ENCODE measurements at places on chromosomes 13 and 19. TPM values are rescaled to one million over a fixed set of nuclear protein-coding genes. Genes with fewer than 3 reads are reported as not detected.

Gene TNFSF13B
- polyA plus RNA-seq = 2.6 TPM

Gene LGALS7
- 1.0 TPM for polyA plus RNA-seq

Gene SMIM7
- not detected for polyA plus RNA-seq

Gene BRCA2
- polyA plus RNA-seq = 3.6 TPM

Gene ELOF1
- 35.1 TPM for polyA plus RNA-seq

Gene C19orf67
- 0.13 TPM for polyA plus RNA-seq

Gene KIR2DL1
- polyA plus RNA-seq = not detected

Gene ZNF708
- not detected for polyA plus RNA-seq

Gene PIBF1
- polyA plus RNA-seq = 24.8 TPM

Gene RNF17
- polyA plus RNA-seq = not detected

Gene HIF3A
- polyA plus RNA-seq = 355 TPM

Gene HCST
- polyA plus RNA-seq = 6.7 TPM

Gene CRLF1
- polyA plus RNA-seq = 11.6 TPM

Gene SIGLECL1
- polyA plus RNA-seq = not detected

Gene IGFL1
- polyA plus RNA-seq = not detected

DNA sequence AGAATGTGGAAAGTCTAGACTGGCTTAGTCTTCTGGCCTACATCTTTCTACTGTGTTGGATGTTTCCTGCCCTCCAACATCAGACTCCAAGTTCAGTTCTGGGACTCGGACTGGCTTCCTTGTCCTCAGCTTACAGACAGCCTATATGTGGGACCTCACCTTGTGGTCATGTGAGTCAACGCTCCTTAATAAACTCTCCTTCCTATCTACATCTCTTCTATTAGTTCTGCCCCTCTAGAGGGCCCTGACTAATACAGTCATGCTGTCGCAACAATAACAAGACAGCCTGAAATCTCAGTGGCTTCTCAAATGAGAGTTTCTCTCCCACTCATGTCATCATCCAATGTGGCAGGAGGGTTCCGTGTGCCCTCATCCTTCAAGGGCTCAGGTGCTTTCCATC lies 347.8 kb downstream of the MZT1 start:
- DNase-seq = no peak

DNA sequence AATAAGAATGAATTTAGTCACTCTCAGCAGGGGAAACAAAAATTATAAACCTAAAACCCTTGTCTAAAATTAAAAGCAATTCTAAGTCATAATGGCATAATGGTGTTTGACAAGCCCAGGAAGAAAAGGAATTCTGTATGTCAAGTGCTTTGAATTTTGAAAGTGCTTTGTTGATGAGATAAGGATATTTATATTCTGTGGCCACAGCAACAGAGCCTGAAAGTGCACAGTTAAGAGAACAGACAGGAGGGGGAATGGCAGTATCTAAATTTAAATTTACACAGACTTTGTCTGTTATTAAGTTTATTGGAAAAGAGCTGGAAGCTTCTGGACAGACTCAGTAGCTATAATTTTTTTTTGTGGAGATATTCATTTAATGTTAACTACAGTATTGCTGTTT lies 69.8 kb downstream of the OLFM4 start:
- DNase-seq = no peak

- DNase-seq = no peak
Observed at GRCh38 chr13:99806671-99807070, 164.9 kb downstream of the ZIC5 start.

DNA sequence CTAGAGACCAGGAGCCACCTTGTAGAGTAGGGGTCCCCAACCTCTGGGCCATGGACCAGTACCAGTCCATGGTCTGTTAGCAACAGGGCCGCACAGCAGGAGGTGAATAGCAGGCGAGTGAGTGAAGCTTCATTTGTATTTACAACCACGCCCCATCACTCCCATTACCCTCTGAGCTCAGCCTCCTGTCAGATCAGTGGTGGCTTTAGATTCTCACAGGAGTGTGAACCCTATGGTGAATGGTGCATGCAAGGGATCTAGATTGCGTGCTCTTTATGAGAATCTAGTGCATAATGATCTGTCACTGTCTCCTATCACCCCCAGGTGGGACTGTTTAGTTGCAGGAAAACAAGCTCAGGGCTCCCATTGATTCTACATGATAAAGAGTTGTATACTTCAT lies 303.6 kb downstream of the KCNRG start:
- DNase-seq = no peak

- DNase-seq = peak; percentile 55
Observed at GRCh38 chr19:4866595-4867424, 657 bp downstream of the PLIN3 start.

DNA sequence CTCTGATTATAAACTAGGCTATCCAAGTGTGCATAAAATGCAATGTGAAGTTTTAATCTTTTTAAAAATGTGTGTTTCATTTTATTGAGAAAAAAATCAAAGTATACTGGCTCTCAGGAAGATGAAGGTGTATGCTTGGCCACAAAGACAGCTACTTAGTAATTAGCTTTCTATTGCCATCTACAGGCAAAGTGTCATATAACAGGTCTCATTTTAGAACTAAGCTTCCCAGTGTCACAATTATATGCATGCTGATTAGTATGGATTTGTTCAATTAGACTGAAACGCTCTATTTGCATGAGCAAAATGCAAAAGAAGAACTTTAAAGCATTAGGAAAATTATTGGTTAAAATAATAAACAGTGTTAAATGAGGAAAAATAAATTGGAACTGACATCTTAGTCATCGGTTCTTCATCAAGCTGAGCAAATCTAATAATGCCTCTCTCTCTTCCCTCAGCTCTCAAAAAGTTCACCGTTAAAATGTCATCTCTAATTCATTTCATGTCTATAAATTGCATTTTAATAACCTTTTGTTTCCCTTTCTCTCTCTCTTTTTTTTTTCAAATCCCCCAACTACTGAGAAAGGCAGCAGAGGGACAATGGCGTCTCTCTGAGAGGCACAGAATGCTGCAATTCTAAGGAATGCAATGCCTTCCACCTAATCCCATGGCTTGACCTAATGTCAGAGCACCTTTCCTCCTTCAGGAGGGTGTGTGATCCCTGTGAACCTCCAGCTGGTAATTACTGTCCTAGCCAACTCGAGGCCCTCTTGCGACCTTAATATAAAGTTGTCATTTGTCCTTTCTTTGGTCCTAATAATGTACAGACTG lies 313.1 kb upstream of the MAB21L1 start:
- DNase-seq = no peak

DNA sequence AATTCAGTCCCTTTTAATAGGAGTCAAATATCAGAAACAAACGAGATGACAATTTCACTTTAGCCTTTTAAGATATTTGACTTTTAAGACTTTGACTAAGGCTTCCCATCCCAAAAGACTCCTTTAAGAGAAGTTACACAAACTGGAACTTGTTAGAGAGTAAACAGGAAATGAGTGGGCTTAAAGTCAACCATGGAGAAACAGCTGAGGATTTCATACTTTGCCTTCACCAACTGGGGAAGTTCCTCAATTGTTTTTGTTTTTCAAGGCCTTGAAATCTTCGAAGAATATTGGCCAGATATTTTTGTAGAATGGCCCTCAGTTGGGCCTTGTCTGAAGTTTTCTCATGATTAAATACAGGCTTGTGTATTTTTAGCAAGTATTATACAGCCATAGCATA lies 227.3 kb downstream of the POU4F1 start:
- DNase-seq = no peak

DNA sequence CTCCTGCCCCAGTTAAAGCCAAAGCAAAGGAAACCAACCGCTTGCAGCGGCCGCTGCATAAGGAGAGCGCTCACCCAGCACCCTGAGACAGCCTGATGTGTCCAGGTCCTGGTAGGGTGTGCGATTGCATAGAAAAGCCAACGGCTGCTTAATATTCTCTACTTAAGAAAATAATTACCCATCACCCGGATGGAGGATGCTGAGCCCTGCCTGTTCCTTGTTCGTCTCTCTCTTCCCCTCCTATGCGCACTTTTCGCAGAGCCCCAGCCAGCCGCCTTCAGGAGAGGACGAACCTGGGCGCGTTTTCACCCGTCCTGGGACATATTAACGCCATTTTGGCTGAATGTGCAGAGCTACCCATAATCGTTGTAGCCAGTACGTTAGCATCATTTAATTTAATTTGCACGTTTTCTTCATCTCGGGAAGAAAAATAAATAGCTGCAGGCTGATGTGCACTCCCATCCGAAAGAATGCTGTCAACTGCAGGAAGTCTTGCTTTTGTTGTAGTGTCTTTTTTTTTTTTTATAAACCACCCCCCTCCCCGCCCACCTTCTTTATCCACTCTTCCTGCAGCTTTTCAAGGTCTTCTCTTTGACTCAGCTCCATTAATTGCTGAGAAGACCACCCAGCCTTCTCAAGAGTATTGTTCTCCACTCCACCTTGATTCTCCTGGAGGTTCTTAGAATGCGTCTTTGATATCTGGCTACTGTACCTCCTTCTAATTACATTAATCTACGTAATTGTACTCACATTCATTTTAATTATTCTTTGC lies 214.5 kb downstream of the TEX29 start:
- DNase-seq = no peak

DNA sequence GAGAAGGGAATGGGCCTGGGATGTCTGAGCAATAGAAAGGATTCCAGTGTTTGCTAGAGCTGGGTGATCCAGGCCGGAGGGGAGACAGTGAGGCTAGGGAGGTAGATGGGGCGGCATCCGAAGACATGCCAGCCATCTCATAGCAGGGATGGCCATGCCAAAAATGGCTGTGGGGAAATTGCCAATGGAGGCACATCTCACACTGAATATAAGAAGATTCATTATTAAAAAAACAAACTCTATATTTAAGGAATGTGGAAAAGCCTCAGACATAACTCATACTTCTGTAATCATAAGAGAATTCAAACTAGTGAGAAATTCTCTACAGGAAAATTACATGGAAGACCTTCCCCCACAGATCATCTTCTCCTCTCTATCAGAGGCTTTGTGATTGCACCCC lies 289.2 kb downstream of the FGF9 start:
- no peak for DNase-seq

- DNase-seq = peak; percentile 37
Observed at GRCh38 chr19:15810335-15810734, 5.1 kb downstream of the OR10H1 start.

DNA sequence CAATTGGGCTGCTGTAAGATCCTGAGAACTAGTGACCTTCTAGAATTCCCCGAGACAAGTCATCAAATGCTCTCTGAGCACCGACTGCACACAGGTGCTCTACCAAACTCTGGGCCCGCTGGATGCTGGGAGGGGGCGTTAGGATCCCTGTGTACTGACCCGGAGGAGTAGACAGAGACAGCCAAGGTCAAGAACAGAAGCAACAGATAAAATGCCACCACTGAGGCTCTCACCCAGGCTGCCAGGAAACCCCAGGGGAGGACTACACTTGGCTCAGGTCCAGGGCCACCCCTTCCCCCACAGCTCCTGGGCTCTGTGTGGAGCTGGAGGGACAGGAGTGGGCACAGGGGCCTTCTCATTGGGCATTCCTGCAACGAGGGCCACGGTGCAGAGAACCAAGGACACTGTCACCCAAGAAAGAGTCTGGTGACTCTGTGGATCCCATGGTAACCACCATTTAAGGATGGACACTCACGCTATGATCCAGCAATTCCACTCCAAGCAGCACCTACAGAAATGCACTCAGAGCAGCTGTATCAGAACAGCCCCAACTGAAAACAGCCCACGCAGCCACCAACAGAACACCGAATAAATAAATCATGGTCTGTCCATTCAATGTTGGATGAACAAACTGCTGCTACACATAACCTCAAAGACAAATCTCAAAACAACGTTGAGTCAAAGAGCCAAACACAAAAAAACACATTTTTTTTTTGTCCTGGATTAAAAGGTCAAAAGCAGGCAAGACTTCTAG lies 16.8 kb upstream of the SLC35E1 start:
- no peak for DNase-seq

- DNase-seq = no peak
Observed at GRCh38 chr13:31485651-31486051, 253.7 kb upstream of the RXFP2 start.

GRCh38 chr19:29796173-29796573 lies 15.6 kb upstream of the CCNE1 start:
- DNase-seq = no peak

- no peak for DNase-seq
Observed at GRCh38 chr13:29684441-29684840, 89.0 kb upstream of the SLC7A1 start.

- no peak for DNase-seq
Observed at GRCh38 chr13:73230716-73231115, 171.9 kb downstream of the KLF5 start.

DNA sequence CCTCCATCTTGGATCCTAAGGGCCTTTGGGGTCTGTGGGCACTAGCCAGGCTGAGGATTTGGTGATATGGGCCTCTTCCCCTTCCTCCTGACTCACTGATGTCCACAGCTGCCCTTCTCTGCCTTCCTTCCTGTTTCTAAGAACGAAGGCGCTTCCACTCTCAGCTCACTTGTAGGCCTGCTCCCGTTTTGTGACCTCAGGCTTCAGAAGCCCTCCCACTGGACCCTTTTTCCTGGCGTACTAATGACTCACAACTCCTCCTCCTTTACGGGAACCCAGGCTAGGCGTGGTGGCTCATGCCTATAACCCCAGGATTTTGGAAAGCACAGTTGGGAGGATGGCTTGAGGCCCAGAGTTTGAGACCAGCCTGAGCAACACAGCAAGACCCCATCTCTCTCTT lies 55.6 kb downstream of the TMED1 start:
- DNase-seq = no peak

DNA sequence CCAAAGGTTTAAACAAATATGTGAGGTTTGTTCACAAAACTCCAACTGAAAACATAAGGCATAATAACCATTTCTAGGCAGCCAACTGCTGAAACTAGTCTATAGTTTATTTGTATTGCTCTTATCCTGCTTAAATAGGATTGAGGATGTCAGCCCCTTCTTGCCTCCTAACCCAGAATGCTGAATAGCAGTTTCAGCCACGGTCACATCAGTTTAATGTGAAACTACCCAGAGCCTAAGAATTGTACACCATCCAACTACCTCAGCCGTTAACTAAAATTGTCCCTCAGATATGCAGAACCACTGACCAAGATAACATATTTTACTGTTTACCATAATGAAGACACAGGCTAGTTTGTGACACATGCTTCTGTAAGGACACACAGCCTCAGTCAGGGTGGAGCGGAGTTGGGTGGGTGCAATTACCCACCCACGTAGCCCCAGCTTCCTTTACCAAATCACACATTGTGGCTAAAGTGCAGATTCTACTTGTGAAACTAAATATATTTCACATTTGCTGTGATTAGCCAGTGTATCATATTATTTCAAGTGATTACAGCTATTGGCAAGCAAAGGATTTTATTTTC lies 259.9 kb downstream of the EFNB2 start:
- DNase-seq = no peak

GRCh38 chr13:96581741-96582140 lies 412.5 kb downstream of the OXGR1 start:
- DNase-seq = no peak

GRCh38 chr13:50991579-50992521 lies 82.3 kb downstream of the RNASEH2B start:
- no peak for DNase-seq

DNA sequence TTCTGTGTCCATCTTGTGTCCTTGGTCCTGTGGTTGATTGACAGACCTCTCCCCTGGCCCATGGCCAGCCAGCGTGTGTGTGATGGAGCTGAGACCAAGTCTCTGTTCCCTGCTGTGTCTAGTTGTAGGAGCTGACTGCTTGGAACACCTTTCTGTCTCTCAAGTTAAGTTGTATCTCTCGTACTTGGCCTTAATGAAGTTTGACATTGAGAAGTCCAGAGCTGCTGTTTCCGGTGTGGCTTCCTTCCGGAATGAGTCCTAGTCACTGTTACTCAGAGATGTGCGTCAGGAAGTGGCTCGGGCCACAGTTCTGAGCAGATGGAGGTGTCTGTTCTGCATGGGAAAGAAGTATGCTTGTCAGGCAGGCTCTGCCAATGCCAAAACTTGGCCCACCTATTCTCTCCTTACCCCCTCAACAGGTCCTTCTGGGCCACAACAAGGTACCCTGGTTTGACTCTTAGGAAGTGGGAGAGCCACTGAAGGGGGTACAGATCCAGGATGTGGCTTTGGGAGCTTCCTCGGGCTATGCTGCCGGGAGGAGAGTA lies 54.3 kb downstream of the GATAD2A start:
- DNase-seq = no peak
